ENCODE measurements at places on chromosomes 4 and X.

- no peak for DNase-seq
Measured at GRCh38 chr4:87011340-87012034, 76.7 kb downstream of the AFF1 start.

DNA sequence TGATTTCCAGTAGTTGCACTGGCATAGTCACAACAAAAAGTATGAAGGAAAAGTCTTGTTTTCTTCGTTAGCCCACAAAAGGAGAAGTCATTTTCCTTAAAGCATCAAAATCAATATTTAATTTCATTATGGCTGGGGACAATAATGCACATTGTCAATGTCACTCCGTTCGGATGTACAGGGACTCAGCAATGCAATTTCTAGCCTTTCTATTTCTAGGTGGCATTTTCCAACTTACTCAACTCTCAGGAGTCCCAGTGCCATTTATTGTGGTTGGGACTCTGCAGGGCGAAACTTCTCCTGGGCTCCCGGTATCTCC is 99.6 kb downstream of the CEP135 start:
- DNase-seq, result no peak

DNA sequence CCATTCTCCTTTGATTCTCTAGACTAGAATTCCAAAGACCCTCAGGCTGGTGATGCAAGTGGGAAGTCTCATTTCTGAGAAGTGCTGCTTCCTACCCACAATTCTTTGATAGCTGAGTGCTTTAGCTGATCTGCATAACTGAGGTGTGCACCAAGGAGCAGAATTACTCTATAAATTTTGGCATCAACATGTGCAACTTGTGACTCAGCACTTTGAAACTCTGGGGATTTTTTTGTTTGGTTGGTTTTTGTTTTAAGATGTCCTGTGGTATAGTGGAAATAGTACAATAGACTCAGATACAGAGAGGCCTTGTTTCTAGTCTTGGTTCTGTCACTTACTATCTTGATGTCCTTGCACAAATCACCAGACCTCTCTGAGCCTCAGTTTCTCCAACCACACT is 148.4 kb downstream of the AR start:
- no peak for DNase-seq

- DNase-seq, result no peak
Measured at GRCh38 chr4:77771566-77771965, 47.6 kb downstream of the CNOT6L start.

Measured in NCI-H187 (cell line).